ENCODE measurements at places on chromosomes 13 and 19.
A peak's percentile ranks its signal among the peaks of the same experiment; 100 is the strongest.

- peaks cover 4% of the 10 kb centered on the region for H3K4me1 ChIP-seq
Measured at GRCh38 chr19:17755443-17755890, 4.2 kb downstream of the FCHO1 start.

DNA sequence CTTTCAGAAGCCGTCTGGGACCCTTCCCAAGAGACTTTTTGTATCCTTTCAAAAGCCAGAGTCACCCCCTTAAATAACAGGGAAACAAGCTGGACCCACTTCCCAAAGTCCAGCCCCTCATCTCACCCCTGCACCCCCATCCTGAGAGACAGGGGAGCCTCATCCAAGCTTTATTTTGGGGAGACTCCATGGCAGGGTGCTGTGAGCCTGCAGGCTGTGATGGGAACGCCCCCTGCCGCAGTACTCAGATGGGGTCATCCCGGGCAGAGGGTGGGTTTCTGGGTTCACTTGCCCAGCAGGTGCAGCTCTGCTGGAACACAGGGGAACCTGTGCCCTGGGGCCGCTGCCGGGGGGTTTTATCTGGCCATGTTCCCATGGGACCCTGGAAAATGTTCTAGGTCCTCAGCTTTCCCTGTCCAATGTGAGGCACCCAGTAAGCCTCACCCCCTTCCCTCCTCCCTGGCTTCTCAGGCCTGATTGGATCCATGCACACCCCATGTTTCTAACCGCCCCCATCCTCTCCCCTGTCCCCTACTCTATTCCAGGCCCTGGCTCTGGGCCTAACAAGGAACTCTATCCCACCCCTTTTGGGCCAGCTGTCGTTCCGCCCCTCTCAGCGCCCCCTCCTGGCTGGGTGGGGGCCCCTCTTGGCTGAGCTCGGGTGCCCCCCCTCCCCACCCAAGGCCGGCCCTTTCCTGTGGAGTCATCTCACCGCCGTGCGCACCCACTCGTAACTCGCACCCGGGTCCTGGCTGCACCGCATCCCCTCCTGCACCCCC, 1.0 kb downstream of the HIF3A start:
- H3K27me3 ChIP-seq, result peaks cover 19% of the 10 kb centered on the region
- H3K27ac ChIP-seq, result peak overlapping the region; percentile 95
- DNase-seq, result peak; percentile 93
- peaks cover 67% of the 10 kb centered on the region for H3K4me1 ChIP-seq
- H3K4me3 ChIP-seq, result peak overlapping the region; percentile 59
- no peaks in the 10 kb centered on the region for H3K36me3 ChIP-seq

DNA sequence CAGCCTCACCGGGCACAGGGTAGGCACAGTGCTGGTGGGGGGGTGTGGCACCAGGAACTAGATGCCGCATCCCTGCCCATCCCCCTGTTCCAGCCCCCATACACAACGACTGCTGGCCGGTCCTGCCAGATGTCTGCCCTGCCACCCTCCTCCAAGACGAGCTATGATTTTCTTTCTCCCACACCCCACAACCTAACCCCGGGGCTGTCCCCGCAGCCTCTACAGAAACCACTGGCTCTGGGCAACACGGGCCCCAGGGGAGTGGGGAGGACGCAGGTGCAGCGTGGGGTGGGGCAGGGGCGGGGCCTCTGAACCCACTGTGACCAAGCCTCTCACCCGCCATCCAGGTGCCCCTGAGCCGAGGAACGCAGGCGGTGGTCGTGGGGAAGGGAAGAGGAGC, 15.5 kb downstream of the PGLS start:
- H3K27me3 ChIP-seq, result no peaks in the 10 kb centered on the region
- H3K4me3 ChIP-seq, result no peak overlapping the region
- no peaks in the 10 kb centered on the region for H3K36me3 ChIP-seq
- H3K27ac ChIP-seq, result no peak overlapping the region

DNA sequence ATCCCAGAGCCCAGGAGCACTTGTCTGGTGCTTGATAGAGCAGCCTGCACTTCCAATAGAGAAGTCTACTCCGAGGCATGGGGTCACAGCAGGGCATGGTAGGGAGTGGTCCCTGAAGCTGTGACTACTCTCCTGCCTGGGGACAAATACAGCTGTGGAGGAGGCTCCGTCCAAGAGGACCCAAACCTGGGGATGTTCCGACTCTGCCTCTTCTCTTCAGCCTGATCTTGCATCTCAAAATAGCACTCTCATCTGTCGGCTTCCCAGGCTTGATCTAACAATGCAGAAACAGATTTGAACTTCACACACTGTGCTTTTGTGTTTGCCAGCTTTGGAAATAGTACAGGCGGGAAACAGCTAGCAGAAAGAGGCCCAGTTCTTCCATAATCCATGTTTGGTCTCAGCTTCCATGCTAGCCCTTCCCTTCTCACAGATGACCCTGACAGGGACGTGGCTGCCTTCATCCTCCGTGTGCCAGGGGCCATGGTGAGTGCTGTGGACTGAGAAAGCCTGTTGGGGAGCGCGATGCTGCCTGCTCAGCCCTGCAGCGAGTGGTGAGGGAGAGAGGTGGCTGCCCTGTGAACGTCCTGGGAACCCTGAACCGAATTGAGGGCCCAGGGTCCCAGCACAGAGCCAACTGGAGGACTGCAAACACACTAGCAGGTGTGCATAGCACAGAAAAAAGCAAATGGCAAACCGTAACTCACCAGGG, 150.3 kb upstream of the GPR12 start:
- H3K36me3 ChIP-seq, result no peaks in the 10 kb centered on the region
- no peak for DNase-seq
- no peak overlapping the region for H3K4me3 ChIP-seq
- no peak overlapping the region for H3K27ac ChIP-seq
- peaks cover 27% of the 10 kb centered on the region for H3K27me3 ChIP-seq

GRCh38 chr19:13212759-13213330, 62.6 kb downstream of the IER2 start:
- H3K4me1 ChIP-seq, result peaks cover 5% of the 10 kb centered on the region
- H3K36me3 ChIP-seq, result no peaks in the 10 kb centered on the region
- H3K27ac ChIP-seq, result no peak overlapping the region
- peak; percentile 75 for DNase-seq
- H3K27me3 ChIP-seq, result no peaks in the 10 kb centered on the region

DNA sequence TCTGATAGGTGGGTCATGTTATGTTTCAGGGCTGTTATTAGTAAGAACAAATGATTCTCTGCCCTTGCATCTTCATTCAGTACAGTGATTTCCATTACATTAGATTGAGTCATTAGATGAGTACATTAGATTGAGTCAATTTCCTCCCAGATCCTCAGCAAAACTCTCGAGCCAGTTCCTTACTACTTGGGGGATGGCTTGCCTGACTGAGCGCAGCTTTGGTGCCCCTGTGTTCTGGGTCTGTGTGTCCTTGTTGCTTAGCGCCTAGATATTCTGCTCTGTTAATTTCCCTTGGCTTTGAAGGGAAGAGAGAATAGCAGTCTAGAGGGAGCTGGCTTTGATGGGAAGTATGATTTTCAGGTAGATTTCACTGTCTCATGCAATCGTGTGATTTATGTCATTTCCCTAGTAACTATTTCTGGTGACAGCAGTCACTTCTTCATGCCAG, 19.1 kb upstream of the SCEL start:
- no peaks in the 10 kb centered on the region for H3K4me1 ChIP-seq
- no peaks in the 10 kb centered on the region for H3K27me3 ChIP-seq
- no peak overlapping the region for H3K27ac ChIP-seq
- H3K36me3 ChIP-seq, result no peaks in the 10 kb centered on the region

DNA sequence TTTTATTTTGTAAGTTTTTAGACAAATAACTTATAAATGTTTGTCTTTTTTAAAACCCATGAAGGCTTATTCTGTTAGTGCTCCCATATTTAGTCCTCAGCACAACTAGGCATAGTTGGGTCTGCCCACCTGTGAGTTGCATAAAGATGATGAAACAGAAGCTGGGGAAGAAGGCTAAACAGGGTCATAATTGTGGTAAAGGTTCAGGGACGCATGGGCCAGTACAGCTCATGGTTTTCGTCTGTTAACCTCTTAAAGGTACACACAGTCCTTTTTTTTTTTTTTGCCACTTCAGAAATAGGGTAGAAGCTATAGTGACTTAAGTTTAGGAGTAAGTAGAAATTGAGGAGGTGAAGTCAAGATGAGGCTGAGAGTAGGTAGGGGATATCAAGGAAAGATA, 58.3 kb downstream of the TM9SF2 start:
- no peak overlapping the region for H3K4me3 ChIP-seq
- H3K4me1 ChIP-seq, result no peaks in the 10 kb centered on the region
- no peaks in the 10 kb centered on the region for H3K27me3 ChIP-seq
- no peak overlapping the region for H3K27ac ChIP-seq
- peaks cover 88% of the 10 kb centered on the region for H3K36me3 ChIP-seq

DNA sequence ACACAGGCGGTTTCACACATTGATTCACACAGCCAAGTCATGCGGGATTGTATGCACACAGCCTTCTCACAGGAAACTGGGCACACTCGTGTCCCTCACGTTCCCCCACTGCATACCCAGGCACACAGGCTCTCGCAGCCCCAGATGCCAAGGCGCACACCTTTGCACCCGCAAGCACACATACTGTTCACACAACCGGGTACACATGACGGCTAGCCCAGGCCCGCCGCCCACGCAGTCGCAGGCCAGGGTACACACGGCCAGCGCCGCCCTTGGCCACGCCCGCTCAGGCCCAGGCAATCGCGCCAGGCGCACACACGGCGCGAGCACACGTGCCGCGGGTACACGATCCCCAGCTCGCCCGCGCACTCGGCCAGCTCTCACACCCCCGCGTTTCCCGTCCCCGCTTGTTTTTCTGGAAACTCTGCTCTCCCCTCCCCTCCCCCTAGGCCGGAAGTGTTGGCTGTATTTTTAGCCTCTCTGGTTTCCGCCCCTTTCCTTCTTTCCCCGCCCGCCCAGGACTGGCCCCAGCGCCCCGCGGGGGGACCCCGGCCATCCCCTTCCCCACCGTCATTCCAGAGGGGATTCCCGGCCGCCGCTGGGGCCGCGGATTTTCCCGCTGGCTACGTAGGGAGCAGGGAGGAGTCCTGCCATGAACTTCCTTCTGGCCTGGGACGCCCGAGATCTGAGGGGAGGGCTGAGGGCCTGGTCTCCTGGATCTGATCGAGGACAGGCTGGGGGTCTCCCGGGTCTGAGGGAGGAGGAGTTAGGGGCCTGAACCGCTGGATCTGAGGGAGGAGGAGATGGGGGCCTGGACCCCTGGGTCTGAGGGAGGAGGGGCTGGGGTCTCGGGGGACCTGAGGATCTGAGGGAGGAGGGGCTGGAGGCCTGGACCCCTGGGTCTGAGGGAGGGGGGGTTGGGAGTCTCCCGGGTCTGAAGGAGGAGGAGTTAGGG, 4.0 kb upstream of the ZFP36 start:
- peak overlapping the region; percentile 98 for H3K27ac ChIP-seq
- peak overlapping the region; percentile 52 for H3K4me3 ChIP-seq
- H3K36me3 ChIP-seq, result peaks cover 8% of the 10 kb centered on the region
- H3K4me1 ChIP-seq, result peaks cover 56% of the 10 kb centered on the region
- peak; percentile 92 for DNase-seq

- no peak overlapping the region for H3K27ac ChIP-seq
- DNase-seq, result no peak
- no peaks in the 10 kb centered on the region for H3K36me3 ChIP-seq
- no peak overlapping the region for H3K4me3 ChIP-seq
- no peaks in the 10 kb centered on the region for H3K27me3 ChIP-seq
Measured at GRCh38 chr13:58056426-58056825, 424.9 kb downstream of the PCDH17 start.

DNA sequence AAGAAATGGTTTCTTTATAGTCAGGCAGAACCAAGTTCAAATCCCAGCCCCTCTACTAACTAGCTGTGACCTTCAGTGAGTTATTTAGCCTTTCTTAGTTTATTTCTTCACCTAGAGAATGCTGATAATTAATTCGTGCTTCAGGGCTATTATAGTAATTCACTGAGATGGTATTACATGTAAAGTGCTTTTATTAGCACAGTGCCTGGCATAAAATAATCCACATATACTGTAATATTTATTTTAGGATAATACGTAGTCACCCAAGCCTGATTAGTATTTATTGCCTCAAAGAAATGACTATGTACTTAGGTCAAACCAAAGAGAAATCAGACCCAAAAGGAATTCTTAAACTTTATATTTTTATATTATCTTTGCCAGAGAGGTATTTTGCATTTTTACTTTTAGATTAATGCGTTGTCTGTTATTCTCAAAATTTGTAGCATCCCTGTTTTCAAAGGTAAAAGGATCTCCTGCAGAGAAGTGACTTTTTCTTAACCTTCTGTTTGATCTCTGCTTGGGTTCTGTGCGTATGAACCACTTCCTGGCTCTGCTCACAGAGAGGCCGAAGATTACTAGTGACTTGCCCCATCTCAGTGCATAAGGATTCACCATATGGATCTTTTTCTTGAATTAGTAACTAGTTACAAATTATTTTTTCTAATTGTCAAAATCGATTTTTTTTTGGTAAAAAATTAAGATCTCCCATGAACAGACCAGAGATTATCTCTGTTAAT, 19.7 kb downstream of the UBAC2 start:
- no peaks in the 10 kb centered on the region for H3K27me3 ChIP-seq
- no peaks in the 10 kb centered on the region for H3K36me3 ChIP-seq
- no peak overlapping the region for H3K27ac ChIP-seq
- no peak overlapping the region for H3K4me3 ChIP-seq
- peaks cover 67% of the 10 kb centered on the region for H3K4me1 ChIP-seq

GRCh38 chr13:27997904-27998522, 9.5 kb upstream of the URAD start:
- no peaks in the 10 kb centered on the region for H3K27me3 ChIP-seq
- H3K4me1 ChIP-seq, result no peaks in the 10 kb centered on the region
- no peak overlapping the region for H3K4me3 ChIP-seq
- H3K36me3 ChIP-seq, result no peaks in the 10 kb centered on the region

GRCh38 chr13:46529216-46529919, 23.6 kb upstream of the LRCH1 start:
- peaks cover 18% of the 10 kb centered on the region for H3K4me1 ChIP-seq
- no peak overlapping the region for H3K27ac ChIP-seq
- no peaks in the 10 kb centered on the region for H3K36me3 ChIP-seq
- no peaks in the 10 kb centered on the region for H3K27me3 ChIP-seq
- DNase-seq, result no peak

GRCh38 chr19:35710784-35711723, 6.7 kb downstream of the ZBTB32 start:
- H3K27ac ChIP-seq, result no peak overlapping the region
- no peak for DNase-seq
- H3K27me3 ChIP-seq, result no peaks in the 10 kb centered on the region
- peaks cover 9% of the 10 kb centered on the region for H3K4me1 ChIP-seq
- H3K36me3 ChIP-seq, result no peaks in the 10 kb centered on the region
- no peak overlapping the region for H3K4me3 ChIP-seq

- H3K27ac ChIP-seq, result no peak overlapping the region
- H3K4me1 ChIP-seq, result no peaks in the 10 kb centered on the region
Measured at GRCh38 chr19:33689868-33690267, 68.1 kb downstream of the CHST8 start.
